Stimulated activated naive CD4-positive, alpha-beta T cell treated with Interleukin-2 at 50 U/mL for 16 hours (primary cell): ENCODE measurements at places on chromosomes 7 and 10.

- DNase-seq = no peak
Observed at GRCh38 chr10:103983367-103983911, 16.5 kb downstream of the SLK start.

DNA sequence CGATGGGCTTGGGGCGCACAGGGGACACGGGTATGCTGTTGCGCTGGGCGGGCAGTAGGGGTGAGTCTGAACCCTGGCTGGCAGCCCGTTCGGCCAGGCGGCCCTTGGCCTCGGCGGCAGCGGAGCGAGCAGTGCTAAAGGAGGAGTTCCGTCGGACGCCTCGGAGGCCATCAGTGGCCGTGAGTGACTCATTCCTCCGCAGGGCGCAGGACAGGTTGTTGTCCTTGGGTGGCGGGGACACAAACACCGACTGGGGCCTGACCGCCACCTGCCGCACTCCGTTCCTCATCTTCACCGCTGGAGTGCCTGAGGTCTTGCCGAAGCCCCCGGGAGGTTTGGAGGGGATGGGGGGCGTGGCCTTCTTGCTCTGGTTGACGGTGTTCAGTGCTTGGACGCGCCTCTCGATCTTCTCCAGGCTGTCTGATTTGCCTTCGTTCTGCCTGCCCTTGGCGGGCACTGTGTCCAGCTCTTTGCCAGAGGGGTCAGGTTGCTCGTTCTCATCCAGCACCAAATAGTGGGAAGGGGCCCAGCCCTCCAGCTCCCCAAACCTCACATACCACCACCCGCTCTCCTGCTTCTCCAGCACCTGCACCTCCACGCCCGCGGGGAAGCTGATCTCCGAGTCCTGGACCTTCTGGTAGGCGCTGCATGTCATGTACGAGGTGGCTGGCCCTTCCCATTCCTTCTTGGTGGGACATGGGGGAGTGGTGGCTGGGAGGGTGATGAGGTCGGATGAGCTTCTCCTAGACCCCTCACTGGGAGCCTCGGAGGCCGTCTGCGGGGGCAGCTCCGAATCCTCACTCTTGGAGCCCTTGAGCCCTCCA, 108.7 kb downstream of the NEURL1 start:
- no peak for DNase-seq

DNA sequence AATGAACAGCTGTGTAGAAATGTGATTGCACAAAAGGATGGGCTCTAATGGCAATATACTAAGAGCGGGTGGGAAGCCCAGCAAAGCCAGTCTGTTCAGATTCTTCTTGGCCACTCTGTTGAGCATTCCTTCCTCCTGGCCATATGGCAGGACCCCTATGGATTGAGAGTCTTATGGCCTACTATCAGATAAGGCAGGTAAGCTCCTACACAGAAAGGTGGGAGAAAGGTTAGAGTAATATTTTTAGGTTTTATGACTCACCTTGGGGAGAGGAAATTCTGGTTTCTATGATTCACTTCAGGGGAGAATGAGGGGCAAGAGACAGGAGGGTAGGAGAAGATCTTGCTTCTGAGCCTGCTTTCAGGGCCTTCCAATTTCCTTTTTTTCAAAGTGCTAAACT, 15.1 kb upstream of the AKR1B10 start:
- no peak for DNase-seq

DNA sequence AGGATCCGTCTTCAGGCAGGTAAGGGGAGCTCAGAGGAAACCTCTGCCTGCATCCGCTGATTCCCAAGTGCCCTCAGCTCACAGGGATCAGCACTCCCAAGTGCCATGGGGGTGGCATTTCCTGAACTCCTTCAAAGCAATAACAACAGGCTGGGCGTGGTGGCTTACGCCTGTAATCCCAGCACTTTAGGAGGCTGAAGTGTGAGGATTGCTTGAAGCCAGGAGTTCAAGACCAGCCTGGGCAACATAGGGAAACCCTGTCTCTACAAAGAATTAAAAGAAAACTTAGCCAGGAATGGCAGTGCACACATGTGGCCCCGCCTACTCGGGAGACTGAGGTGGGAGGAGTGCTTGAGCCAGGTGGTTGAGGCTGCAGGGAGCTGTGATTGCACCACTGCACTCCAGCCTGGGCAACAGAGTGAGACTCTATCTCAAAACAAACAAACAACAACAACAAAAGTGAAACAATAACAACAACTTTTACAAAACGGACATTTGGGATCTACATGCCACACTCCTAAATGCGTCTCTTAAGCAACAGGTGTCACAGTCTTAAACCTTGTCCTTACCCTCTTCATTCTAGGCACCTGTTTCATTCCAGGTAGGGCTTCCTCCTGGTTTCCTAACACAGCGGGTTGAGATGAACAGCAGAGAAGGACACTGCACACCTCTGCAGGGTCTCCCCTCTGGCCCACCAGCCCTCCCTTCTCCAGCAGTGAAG, 73.8 kb downstream of the PAXIP1 start:
- DNase-seq = no peak

GRCh38 chr10:10870523-10871241, 147.0 kb upstream of the CELF2 start:
- no peak for DNase-seq

DNA sequence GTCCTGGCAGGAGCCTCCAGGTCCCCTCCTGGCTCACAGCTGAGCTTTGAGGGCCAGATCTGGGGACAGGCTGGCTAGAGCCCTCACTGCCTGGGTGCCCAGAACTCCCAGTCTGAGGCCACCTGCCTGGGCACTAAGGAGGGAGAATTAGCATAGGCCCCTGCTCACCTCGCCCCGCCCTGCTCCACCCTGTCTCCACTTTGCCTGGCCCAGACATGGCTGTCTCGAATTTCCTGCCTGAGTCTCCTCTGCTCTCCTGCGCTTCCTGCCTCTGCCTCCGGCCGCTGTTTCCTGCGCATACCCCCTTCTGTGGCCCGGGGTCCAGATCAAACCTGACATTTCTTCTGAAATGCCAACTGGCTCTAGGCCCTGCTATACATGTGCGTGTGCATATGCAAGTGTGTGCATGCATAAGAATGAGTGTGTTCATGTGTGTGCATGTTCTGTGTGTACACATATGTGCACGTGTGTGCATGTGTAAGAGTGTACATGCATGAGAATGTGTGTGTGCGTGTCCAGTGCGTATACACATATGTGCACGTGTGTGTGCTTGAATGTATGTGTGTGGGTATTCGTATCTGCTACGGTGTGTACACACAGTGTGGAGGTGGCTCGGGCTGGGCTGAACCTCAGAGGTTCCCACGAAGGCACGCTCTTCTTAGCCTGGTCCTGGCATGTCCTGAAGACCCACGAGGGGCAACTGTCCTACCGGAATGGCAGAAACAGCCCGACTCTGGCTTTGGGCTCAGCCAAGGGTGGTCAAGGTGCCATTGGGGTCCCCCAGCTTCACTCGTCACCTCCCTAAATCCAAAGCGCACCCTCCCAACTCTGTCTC, 64.9 kb downstream of the MYL10 start:
- DNase-seq = no peak

GRCh38 chr10:63434866-63435854, 30.6 kb downstream of the JMJD1C start:
- DNase-seq = no peak

DNA sequence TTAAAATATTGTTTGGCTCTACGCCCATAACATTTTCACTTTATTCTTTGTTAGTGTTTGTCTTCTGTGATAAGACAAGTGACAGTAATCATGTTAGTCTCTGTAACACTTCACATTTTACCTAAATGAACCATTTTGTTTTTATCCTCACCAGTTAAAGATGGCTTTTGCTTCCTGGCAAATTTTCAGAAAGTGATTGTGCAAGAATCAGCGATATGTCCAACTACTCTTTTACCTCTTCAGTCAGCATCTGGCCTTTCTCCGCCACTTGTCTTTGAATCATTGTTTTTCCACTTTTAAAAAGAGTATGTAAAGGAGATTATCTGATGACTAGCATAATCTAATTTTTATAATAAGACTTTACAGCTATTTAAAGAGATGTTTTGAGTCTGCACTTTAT, 3.5 kb downstream of the DGKB start:
- no peak for DNase-seq

- DNase-seq = no peak
Observed at GRCh38 chr7:158759749-158760444, 55.3 kb upstream of the NCAPG2 start.

DNA sequence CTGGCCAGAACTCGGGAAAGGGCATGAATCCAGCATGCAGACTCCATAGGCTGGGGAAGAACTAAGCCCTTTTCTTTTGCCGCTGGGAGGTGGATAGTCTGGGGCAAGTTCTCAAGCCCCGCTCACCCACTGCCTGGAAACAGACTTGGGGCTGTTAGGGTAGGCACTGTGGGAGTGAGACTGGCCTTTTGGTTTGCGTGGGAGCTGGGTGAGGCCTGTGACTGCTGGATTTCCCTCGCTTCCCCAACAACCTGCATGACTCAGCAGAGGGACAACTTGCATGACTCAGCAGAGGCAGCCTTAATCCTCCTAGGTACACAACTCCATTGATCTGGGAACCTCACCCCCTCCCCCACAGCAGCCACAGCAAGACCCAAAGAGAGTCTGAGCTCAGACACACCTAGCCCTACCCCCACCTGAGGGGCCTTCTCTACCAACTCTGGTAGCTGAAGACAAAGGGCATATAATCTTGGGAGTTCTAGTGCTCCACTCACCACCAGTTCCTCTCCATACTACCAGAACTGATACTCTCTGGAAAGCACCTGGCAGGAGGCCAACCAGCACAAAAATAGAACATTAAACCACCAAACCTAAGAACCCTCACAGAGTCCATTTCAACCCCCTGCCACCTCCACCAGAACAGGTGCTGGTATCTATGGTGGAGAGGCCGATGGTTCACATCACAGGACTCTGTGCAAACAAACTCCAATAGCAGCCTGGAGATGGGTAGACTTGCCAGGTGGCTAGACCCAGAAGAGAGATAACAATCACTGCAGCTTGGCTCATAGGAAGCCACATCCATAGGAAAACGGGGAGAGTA, 81.4 kb upstream of the LAMB4 start:
- DNase-seq = no peak

- no peak for DNase-seq
Observed at GRCh38 chr10:1114719-1115606, 58.8 kb downstream of the WDR37 start.

DNA sequence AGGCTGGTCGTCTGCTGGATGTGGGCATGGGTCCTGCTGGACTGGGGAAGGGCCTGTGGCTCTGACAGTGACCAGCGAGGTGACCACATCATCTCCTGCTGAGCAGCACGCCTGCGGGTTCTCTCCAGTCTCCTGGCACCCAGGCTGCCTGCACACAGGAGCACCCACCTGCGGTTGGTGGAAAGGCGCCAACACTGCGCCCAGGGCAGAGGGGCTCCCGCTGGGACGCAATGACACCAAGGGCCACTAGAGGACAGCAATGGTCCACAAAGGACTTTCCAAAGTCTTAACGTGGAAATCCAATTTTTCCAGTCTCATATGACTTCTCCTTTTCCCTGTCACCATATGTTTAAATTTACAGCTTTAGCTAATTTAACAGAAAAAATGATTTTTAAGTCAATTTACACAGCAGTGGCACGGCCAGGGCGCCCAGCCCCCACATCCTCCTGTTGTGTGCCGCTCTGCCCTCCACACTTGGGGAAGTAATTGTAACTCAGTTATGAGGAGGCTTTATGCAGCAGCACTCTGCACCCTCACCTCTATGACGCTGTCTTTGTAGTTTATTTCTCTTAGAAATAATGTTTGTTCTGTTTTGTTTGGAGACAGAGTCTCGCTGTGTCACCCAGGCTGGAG, 38.1 kb downstream of the CFAP46 start:
- peak; percentile 4 for DNase-seq

DNA sequence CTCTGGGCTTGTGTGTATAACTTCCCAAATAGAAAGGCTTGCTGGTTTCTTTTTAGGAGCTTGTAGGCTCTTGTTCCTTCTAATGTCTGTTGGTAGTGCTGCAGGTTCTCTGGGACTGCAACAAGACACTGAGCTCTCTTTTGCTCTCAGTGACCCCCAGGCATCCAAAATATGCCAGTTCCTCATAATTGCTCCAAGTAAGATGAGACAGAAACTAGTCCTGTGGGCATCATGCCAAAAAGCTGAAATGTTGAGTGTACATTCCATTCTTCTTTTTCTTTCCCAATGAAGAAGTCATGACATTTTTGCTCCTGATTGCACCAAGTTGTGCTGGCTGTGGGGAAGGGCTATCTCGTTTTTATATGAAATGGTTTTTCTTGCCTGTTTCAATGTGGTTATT, 7.1 kb upstream of the BTBD16 start:
- DNase-seq = no peak

- DNase-seq = no peak
Observed at GRCh38 chr7:103972779-103973434, 16.6 kb downstream of the RELN start.

GRCh38 chr7:134854816-134855215, 75.4 kb downstream of the CALD1 start:
- DNase-seq = no peak

DNA sequence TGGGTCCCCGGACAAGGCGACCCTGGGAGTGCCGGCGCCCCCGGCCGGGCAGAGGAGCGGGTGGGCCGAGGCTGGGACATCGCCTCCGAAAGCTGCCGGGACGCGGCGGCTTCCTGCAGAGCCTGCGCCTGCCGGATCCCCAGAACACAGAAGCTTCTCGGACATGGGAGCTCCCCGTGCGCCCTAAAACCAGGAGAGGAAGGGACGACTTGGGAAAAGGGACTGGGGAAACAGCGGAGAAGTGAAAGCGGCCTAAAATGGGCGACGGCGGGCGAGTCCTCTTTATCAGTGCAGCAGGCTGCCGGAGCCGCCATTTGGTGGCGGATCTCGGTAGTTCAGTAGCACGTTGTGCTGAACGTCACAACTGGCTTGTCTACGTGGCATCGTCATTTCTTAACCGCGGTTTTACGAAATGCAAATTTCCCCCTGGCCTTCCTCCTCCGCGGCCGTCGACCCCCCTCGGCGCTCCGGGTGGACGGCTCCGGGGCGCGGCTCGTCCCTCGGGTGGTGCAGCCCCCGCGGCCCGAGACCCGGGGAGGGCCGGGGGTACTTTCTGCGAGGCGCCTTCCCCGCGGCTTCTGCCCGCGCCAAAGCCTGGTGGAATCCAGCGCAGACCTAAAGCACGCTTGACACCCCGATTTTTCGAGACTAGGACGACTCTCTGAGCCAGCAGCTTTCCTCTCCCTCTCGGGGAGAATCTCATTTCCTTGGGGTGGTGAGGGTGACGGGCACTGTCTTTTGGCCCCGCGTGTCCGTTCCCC, 9.9 kb upstream of the SPAG6 start:
- peak; percentile 62 for DNase-seq

DNA sequence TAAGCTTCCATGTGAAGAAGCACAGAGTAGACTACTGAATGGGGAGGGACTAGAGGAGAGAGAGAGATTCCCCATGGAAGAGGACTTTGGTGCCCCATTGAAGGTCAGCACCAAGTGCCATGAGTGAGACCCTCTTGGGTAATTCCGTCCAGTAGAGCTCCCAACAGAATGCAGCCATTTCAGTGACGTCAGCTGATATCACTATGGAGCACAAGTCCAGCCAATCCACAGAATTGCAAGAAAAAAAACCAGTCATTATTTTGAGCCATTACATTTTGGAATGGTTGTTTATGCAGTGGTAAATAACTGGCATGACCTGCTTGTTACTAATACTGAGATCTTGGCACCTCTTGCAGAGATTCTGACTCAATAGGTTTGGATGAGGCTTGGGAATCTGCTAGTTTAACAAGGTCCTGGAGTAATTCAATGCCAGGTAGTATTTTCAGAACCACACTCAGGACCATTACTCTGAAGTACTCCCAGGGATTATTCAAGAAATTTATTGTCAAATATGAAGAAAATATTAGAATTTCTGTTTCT, 52.6 kb upstream of the SP8 start:
- DNase-seq = no peak
